ENCODE measurements at places on chromosomes 6 and 20.

GRCh38 chr20:50278377-50278683 lies 87.7 kb downstream of the CEBPB start:
- no peaks in the 10 kb centered on the region for H3K36me3 ChIP-seq
- DNase-seq = no peak

- H3K36me3 ChIP-seq = no peaks in the 10 kb centered on the region
- DNase-seq = no peak
- H3K4me1 ChIP-seq = peaks cover 23% of the 10 kb centered on the region
- H3K4me3 ChIP-seq = no peak overlapping the region
- no peaks in the 10 kb centered on the region for H3K27me3 ChIP-seq
Observed at GRCh38 chr20:23078351-23079015, 7.6 kb downstream of the CD93 start.

GRCh38 chr20:2102585-2103460 lies 1.2 kb downstream of the STK35 start:
- peaks cover 35% of the 10 kb centered on the region for H3K4me1 ChIP-seq
- H3K27ac ChIP-seq = peak overlapping the region; percentile 100
- DNase-seq = peak; percentile 94
- peaks cover 8% of the 10 kb centered on the region for H3K36me3 ChIP-seq
- peak overlapping the region; percentile 76 for H3K4me3 ChIP-seq

DNA sequence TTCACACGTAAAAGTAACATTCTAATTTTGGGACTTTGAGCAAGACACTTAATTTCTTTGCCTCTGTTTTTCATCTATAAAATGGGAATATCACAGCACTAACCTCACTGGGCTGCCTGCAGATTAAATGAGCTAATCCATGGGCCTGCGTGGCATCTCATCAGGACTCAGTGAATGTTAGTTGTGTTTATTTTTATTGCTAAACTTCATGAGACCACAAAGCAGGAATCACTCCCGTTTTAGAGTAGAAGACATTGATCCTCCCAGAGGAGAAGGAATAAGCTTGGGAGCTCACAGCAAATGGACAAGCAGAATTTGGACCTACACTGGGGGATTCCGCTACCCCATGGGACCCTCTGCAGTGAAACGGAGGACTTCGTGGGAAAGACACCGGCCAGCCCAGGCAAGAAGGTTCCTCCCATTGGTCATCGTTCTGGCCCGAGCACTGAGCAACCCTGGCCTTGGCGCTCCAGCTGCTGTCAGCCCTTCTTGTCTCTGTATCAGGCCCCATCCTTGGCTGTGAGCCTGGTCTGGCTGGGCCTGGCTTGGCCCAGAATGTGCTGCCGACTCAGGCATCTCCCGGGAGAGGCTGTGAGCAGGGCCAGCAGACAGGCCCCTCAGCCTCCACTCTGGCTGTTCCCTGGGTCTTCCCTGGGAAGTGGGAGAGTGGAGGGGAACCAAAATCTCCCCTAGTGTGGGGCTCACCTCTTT lies 79.8 kb downstream of the NFATC2 start:
- H3K4me1 ChIP-seq = peaks cover 26% of the 10 kb centered on the region
- peaks cover 70% of the 10 kb centered on the region for H3K36me3 ChIP-seq
- H3K27ac ChIP-seq = no peak overlapping the region
- DNase-seq = no peak

GRCh38 chr20:22620342-22620741 lies 36.0 kb upstream of the FOXA2 start:
- no peak for DNase-seq
- H3K4me3 ChIP-seq = no peak overlapping the region
- no peaks in the 10 kb centered on the region for H3K36me3 ChIP-seq
- no peaks in the 10 kb centered on the region for H3K27me3 ChIP-seq

DNA sequence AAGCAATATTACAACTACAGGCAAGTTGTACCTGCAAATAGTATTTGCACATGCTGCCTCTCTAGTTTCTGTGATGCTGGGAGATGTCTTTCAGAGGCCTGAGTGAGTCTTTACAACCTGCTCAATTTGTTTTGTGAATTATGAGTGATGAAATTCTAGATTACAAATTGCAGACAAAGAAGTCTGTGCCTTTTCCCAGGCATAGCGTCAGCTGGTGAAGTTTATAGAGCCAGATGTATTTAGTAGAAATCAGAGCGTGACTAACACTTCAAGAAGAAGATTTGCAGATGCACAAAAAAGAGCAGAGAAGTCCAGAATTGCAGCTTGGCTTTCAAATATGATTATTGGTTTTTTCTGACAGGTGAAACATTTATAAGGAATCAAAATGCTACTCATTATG lies 289.9 kb downstream of the PLCB1 start:
- DNase-seq = no peak
- H3K27ac ChIP-seq = no peak overlapping the region
- no peaks in the 10 kb centered on the region for H3K36me3 ChIP-seq

GRCh38 chr6:28081486-28081751 lies 1.1 kb downstream of the ZNF165 start:
- H3K36me3 ChIP-seq = no peaks in the 10 kb centered on the region
- peak overlapping the region; percentile 92 for H3K27ac ChIP-seq
- H3K27me3 ChIP-seq = no peaks in the 10 kb centered on the region

DNA sequence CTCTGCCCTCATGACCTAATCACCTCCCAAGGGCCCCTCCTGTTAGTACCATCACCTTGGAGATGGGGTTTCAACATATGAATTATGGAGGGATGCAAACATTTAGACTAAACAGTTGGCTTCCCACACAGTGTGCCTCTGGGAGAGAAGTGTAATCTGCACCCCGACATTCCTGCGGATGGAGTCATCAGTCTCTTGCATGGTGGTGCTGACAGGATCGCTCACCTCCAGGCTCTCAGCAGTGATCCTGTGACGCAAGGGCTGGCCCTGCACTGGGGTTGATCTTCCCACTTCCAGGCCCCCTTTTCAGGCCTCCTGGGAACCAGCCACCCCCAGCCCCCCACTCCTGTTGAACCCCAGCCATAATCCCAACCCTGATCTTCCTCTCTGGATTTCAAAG lies 16.0 kb upstream of the PI16 start:
- H3K27me3 ChIP-seq = no peaks in the 10 kb centered on the region
- H3K4me3 ChIP-seq = no peak overlapping the region
- no peaks in the 10 kb centered on the region for H3K36me3 ChIP-seq
- no peaks in the 10 kb centered on the region for H3K4me1 ChIP-seq

DNA sequence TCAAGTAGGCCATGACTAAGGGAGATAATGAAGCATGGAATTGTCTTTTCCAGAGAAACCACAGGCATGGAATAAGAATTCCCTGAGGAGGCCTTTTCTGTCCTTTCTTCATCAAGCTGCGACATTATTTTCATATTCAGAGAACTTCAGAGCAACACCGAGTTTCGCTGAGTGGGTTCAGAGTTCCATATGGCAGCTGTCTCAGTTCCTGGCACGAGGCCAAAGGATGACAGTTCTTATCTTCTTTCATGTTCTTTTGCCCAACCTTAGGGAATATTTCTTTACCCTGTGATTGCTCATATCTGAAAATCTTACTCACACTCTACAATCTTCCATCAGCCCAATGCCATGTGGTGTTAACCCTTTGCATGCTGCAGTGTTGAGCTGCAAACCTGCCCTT lies 135.3 kb upstream of the BMP2 start:
- DNase-seq = no peak
- no peaks in the 10 kb centered on the region for H3K27me3 ChIP-seq
- H3K27ac ChIP-seq = no peak overlapping the region
- H3K4me3 ChIP-seq = no peak overlapping the region
- peaks cover 6% of the 10 kb centered on the region for H3K4me1 ChIP-seq

DNA sequence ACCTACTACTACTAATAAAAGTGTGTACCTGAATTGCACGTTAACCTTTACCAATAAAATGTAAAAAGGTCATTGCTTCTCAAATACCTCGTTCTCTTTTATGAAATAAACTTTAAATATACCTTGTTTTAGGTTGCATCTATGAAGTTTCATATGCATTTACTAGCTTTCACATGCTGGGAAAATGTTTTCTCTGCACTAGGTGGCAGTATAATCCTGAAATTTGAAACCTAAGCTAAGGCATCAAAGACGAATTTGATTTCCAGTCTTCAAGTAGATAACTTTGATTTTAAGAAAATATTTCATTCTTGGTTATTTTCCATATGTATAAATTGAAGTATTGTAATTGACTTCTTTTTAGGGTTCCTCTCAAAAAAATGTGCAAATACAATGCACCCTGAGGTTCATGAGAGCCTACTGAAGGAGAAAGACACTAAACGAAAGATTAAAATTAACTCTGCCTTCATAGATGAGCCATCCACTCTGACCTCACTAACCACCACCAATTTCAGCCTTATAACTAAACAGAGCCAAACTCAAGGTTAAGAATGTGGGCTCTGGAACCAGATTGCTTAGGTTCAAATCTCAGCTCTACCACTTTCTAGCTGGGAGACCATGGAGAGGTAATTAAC lies 7.3 kb upstream of the COL9A1 start:
- no peaks in the 10 kb centered on the region for H3K27me3 ChIP-seq
- no peak overlapping the region for H3K4me3 ChIP-seq
- no peaks in the 10 kb centered on the region for H3K36me3 ChIP-seq
- no peaks in the 10 kb centered on the region for H3K4me1 ChIP-seq

GRCh38 chr20:16215041-16215440 lies 358.2 kb downstream of the KIF16B start:
- DNase-seq = no peak
- H3K27me3 ChIP-seq = no peaks in the 10 kb centered on the region
- H3K27ac ChIP-seq = no peak overlapping the region
- no peaks in the 10 kb centered on the region for H3K4me1 ChIP-seq
- H3K36me3 ChIP-seq = no peaks in the 10 kb centered on the region

DNA sequence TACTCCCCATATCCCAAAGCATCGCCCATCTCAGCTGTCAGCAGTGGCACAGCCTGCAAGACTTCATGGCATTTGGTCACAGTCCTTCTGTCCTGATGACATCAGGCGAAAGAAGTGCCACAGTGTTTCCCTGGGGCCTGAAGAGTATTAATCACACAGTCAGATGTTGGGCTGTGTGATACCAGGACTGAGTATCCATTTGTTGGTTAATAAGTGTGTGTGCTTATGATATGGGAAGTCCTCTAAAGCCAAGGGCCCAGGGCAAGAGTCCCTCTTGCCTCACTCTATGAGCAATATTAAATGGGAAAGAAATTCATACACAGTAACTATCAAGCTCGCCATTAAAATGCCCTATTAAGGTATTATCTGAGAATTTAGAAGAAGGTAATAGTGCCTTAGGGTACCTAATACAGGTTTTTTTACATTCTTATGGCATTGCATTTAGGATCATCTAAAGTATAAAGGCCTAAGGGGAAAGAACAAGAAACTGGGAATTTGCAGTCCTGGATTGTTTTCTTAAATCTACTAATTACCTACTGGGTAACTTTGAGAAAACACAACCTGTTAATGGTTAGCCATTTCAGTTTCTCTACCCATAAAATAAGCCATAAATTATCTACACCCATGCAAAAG lies 204.1 kb upstream of the PREP start:
- no peaks in the 10 kb centered on the region for H3K27me3 ChIP-seq
- H3K4me1 ChIP-seq = peaks cover under 1% of the 10 kb centered on the region
- H3K4me3 ChIP-seq = no peak overlapping the region
- no peaks in the 10 kb centered on the region for H3K36me3 ChIP-seq
- no peak for DNase-seq
- H3K27ac ChIP-seq = no peak overlapping the region

- no peaks in the 10 kb centered on the region for H3K27me3 ChIP-seq
- H3K36me3 ChIP-seq = no peaks in the 10 kb centered on the region
- no peak for DNase-seq
- no peaks in the 10 kb centered on the region for H3K4me1 ChIP-seq
Observed at GRCh38 chr20:23823621-23824324, 2.8 kb downstream of the CST2 start.

DNA sequence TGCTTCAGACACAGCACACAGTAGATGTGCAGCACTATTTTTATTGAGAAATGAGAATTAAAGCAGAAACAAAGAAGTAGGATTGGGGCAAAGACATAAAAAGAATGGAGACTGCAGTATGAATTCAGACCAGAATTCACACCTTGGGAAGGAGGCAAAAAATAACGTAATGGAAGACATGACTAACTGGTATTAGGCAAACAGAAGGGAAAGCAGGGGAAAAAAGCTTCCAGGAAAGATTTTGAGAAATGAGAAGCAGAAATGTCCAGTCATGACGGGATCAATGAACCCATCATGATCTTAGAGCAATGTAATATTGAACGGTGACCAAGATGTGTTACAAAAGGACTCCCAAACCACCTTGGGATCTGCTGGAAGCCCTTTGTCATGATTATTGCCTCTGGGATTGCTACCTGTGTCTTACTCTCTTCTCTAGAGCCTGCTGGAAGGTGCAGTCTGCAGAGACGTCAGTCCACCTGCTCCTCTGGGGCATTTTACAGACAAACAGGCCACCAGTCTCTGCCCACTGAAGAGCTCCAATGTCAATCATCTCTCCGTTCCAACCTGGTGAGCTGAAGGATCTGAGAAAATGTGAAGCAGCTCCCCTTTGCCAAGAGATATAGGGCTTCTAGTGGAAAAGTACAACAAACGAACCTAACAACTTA lies 8.7 kb downstream of the NUDT3 start:
- no peaks in the 10 kb centered on the region for H3K27me3 ChIP-seq
- no peak overlapping the region for H3K27ac ChIP-seq
- DNase-seq = no peak
- no peak overlapping the region for H3K4me3 ChIP-seq

- H3K4me3 ChIP-seq = no peak overlapping the region
- H3K27ac ChIP-seq = no peak overlapping the region
- H3K27me3 ChIP-seq = peaks cover 3% of the 10 kb centered on the region
- H3K4me1 ChIP-seq = peaks cover 5% of the 10 kb centered on the region
Observed at GRCh38 chr6:19804205-19805128, 32.7 kb upstream of the ID4 start.

GRCh38 chr6:64006246-64006645 lies 370.6 kb downstream of the PHF3 start:
- no peaks in the 10 kb centered on the region for H3K4me1 ChIP-seq
- H3K36me3 ChIP-seq = no peaks in the 10 kb centered on the region
- H3K4me3 ChIP-seq = no peak overlapping the region
- no peak for DNase-seq

GRCh38 chr20:22106308-22106938 lies 401.0 kb downstream of the PAX1 start:
- no peaks in the 10 kb centered on the region for H3K27me3 ChIP-seq
- H3K4me3 ChIP-seq = no peak overlapping the region
- no peak for DNase-seq
- H3K36me3 ChIP-seq = no peaks in the 10 kb centered on the region
- no peak overlapping the region for H3K27ac ChIP-seq
- no peaks in the 10 kb centered on the region for H3K4me1 ChIP-seq

- no peaks in the 10 kb centered on the region for H3K36me3 ChIP-seq
- H3K4me3 ChIP-seq = no peak overlapping the region
- no peaks in the 10 kb centered on the region for H3K27me3 ChIP-seq
- H3K27ac ChIP-seq = no peak overlapping the region
- peaks cover 4% of the 10 kb centered on the region for H3K4me1 ChIP-seq
Observed at GRCh38 chr20:44080646-44081267, 106.2 kb downstream of the JPH2 start.
